ENCODE measurements at places on chromosomes 2 and 18.

DNA sequence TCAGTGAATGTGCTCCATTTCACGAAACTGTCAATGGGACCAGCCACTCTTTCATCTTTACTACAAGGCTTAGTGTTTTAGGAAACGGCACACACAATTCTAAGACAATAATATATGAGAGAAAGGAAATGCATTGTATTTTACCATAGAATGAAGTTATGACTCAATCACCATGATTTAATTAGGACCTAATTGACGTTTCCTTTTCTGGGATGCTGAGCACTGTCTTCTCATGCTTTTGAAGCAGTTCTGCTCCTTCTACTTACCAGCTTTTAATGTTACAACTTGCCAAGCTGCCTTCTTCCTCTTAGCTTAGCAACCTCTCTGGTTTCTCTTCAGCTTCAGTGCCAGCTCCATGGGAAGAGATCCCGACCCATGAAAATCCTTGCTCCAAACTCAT lies 94.3 kb upstream of the SERPINE2 start:
- DNase-seq = no peak

GRCh38 chr2:25397777-25398176 lies 56.1 kb upstream of the DNMT3A start:
- no peak for DNase-seq

GRCh38 chr2:120446236-120447126 lies 100.5 kb downstream of the INHBB start:
- DNase-seq = no peak

- DNase-seq = no peak
Measured at GRCh38 chr2:207230261-207231105, 64.7 kb upstream of the KLF7 start.

DNA sequence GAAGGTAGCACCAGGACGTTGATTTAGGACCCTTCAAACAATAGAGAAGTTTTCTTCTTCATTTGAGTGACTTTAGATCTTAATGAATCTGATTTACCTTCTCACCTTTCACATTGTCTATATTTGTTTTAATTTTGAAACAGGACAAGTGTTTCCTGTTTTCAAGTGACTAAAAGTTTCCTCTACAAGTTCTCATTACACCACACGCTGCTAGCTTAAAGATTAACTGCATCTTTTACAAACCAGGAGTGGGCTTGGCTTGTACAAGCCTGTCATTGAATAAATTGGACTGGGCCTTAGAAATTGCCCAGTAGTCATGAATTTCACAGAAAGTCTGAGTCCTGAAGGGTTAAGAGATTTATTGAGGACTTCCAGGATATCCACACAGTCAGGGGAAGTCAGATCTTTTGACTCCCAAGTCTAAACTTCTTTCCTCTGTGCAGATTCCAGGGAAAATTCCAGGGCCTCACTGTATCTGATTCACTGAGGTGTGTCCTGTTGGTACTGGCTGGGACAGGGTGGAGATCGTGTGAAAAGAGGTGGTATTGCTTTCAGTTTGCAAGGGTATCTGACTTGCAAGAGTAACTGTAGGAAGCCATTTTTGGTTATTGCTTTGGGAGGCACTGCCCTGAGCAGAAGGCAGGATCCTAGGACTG lies 3.4 kb downstream of the SGPP2 start:
- no peak for DNase-seq

DNA sequence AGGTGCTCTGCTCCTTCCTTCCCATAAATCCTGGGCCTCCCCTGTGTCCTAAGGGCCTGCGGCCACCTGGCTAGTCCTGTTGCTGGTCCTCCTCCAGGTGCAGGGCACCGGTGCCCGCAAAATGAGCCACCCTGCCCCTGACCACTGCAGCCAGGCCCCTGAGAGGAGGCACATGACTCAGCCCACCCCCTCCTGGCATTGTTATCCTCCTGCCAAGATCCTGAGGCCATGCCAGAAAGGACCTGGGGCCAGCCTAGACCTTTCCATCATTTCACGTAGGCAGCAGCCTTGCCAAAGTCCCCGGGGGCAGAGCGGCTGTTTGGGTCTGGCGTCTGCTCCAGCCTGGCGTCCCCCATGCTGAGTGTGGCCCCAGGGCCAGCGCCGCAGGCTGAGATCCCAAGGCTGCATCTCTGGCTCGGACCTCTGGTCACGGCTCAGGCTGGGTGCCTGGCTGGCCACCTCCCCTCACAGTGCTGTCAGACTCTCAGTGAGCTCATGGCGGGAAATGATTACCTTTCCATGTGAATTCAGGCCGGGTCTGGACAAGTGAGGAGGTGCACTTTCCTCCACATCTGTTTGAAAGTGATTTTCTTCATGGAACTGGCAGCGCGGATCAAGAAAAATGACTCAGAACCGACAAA lies 81.0 kb downstream of the NDUFA10 start:
- DNase-seq = no peak

- no peak for DNase-seq
Measured at GRCh38 chr2:202883987-202884675, 12.6 kb upstream of the ICA1L start.

DNA sequence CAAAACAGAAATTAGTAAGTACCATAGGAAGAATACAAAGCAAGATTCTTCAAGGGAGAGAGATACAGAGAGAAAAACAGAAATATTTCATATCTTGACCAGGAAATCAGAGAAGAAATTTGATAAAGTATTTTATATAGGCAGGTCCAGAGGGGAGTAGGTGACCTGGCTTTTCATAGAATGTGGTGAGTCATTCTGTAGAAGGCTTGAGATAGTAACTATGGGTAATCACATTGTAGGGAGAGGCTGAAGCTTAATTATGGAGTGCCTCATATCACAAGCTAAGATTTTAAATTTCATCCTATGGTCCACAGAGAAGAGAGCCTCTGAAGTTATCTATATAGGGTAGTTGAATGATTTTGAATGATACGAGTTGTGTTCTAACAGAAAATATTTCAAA lies 195.0 kb upstream of the CYRIA start:
- DNase-seq = no peak

DNA sequence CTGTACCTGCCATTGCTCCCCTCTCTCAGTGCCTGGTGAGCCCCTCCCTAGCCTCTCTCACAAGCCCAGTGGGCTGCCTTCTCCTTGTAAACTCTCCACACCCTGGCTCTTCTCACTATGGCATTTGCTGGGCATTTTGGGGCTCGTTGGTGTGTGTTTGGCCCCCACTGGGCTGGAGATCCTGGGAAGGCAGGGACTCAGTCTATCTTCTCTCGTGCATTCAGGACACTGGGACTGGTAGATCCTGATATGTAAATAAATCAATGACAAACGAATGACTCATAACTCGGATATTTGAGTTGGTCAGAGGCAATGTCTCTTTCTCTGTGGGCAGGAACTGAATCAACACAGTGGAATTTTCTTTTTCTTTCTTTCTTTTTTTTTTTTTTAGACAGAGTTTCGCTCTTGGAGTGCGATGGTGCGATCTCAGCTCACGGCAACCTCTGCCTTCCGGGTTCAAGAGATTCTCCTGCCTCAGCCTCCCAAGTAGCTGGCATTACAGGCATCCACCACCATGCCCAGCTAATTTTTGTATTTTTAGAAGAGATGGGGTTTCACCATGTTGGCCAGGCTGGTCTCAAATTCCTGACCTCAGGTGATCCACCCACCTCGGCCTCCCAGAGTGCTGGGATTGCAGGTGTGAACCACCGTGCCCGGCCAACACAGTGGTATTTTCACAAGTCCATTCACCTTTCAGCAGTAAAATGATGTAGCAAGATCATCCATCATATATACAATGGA lies 144.6 kb upstream of the SPRED2 start:
- no peak for DNase-seq

Data from esophagus squamous epithelium (tissue), 5 donors.